Muscle of leg (tissue), 16 donors: ENCODE measurements at places on chromosomes 7 and 10. TPM values are rescaled to one million over a fixed set of nuclear protein-coding genes. Genes with fewer than 3 reads are reported as not detected.

GRCh38 chr10:79274279-79275104 is 72.8 kb upstream of the PPIF start:
- H3K4me3 ChIP-seq, result no peak overlapping the region
- DNase-seq, result peak; percentile 87
- H3K36me3 ChIP-seq, result peaks cover 25% of the 10 kb centered on the region
- peaks cover 52% of the 10 kb centered on the region for H3K4me1 ChIP-seq

- no peaks in the 10 kb centered on the region for H3K36me3 ChIP-seq
- no peak for DNase-seq
- H3K27ac ChIP-seq, result no peak overlapping the region
- H3K4me1 ChIP-seq, result no peaks in the 10 kb centered on the region
- no peak overlapping the region for H3K4me3 ChIP-seq
Measured at GRCh38 chr7:142301299-142301698, 43.4 kb upstream of the PRSS58 start.

GRCh38 chr10:27716521-27716920 is 29.1 kb downstream of the MKX start:
- peaks cover 18% of the 10 kb centered on the region for H3K4me1 ChIP-seq
- H3K36me3 ChIP-seq, result no peaks in the 10 kb centered on the region
- H3K4me3 ChIP-seq, result no peak overlapping the region
- no peak overlapping the region for H3K27ac ChIP-seq
- no peak for DNase-seq
- peaks cover 6% of the 10 kb centered on the region for H3K27me3 ChIP-seq

The H2AZ2 gene
- total RNA-seq, result 110 TPM

The UCN3 gene
- total RNA-seq, result not detected
